ENCODE measurements at places on chromosomes 7 and 10.

GRCh38 chr7:43697690-43698089, 31.6 kb downstream of the COA1 start:
- DNase-seq = no peak

GRCh38 chr10:77879710-77880109, 46.8 kb downstream of the DLG5 start:
- DNase-seq = no peak

DNA sequence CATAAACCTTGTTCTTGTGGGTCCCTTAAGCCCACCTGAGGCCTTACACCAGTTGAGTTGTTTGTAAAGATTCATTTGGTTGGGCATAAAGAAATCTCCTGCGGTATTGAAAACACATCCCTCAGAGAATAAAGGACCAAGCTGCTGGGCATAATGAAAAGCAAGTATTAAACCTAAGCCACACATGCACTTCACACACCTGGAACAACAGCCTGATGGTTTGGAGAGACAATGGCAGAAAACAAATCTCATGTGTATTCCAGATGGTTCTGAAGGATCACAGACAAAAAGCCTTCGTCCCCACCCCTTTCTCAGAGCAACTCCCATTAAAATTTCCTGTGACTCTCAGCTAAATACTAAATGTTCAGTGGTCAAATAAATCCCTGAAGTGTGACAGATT, 44.2 kb downstream of the FEZF1 start:
- peak; percentile 33 for DNase-seq

- no peak for DNase-seq
Measured at GRCh38 chr10:69549959-69550358, 23.3 kb downstream of the NEUROG3 start.

DNA sequence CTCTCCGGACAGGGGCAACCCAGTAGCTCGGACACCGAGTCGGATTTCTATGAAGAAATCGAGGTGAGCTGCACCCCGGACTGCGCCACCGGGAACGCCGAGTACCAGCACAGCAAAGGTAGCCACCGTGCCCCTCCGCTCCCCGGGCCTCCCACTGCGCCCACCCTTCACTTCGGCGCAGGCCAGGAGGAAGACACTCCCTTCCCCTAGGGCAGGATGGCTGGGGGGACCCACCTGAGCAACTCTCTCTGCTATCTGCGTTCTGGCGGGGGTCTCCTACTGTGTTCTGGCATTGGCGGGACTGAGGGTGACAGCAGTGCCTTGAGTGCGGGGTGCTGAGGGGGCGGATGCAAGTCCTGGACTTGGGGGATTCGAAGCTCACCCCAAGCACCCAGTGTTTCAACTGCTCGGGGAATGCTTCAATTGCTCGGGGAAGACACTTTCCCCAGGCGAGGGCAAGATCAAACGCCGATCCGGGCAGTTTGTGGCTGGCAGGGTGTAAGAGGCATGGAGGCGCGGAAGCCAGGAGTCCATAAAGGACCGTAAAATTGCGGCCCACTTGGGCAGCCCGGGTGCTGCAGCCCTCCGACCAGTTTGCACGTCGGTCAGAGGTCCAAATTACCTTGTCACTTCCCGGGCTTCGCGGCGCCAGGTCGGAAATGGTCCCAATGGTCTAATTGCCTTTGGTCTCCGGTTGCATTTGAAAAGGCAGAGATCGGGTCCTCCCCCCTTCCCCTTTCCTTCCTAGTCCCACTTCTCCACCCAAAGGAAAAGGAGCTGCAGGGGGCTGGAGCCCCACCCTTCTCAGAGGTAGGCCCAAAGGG, 950 bp downstream of the EVX1 start:
- DNase-seq = no peak

GRCh38 chr10:92891885-92892690, 43.8 kb downstream of the EXOC6 start:
- DNase-seq = peak; percentile 43

DNA sequence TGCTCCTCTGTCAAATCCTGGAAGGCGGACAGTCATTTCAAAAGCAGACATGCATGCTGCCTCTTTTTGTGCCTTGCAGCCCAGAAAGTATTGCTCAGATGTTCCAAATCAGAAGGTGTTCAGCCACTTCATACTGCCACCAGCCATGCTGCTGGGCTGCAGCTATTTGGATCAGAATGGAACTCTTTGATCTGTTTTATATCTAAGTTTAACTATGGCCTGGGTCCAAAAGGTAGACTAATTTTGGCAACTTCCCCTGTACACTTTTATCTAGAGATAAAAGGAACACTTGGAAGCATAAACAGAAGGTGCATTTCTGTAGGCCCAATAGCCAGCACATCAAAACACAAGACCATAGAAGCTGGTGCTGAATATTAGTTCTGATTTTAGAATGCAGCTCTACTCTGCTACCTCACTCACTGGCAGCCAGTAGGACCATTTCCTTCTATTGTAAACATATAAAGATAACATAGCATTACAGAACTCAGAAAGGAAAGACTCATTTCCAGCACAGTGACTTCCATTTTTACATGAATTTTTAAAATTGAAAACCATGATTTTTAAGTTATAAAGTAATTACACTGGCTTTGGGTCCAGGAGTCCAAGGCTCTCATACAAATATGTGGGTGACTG, 143.1 kb upstream of the CAV2 start:
- no peak for DNase-seq

- peak; percentile 71 for DNase-seq
Measured at GRCh38 chr7:105876964-105877601, 684 bp upstream of the ATXN7L1 start.

DNA sequence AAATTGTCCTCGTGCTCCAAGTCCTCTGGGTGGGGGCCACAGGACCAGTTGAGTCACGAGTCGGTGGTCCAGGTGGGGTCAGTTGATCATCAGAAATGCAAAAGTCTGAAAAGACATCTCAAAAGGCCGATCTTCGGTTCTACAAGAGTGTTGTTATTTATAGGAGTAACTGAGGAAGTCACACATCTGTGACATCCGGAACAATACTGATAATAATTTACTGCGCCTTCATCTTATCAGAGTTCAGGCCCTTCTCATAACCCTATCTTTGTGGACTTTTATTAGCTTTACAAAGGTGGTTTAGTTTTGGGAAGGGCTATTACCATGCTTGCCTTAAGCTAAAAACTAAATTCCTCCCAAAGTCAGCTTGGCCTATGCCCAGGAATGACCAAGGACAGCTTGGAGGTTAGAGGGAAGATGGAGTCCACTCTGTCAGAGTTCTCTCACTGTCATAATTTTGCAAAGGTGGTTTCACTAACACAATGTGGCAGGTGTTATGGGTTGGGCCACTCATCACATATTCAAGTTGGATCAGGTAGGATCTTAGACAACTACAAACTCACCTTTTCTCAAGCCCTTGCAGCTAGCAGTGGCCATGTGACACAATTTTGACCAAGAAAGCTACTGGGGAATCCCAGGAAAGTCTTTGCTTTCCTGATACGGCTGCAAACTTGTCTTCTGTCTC, 54.7 kb upstream of the CHST3 start:
- DNase-seq = no peak

GRCh38 chr10:99506416-99506815, 26.3 kb upstream of the NKX2-3 start:
- DNase-seq = no peak

DNA sequence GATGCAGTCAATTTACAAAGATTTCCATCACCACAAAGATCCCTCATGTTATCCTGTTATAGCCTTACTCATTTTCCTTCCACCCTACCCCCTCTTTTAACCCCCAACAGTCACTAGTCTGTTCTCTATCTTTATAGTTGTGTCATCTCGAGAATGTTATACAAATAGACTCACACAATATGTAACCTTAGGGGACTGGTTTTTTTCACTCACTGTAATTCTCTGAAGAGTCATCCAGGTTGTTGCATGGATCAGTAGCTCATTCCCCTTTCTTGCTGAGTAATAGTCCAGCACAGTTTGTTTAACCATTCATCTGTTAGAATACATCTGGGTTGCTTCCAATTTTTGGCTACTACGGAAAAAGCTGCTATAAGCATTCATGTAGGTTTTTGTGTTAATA, 121.1 kb upstream of the PDE1C start:
- no peak for DNase-seq

DNA sequence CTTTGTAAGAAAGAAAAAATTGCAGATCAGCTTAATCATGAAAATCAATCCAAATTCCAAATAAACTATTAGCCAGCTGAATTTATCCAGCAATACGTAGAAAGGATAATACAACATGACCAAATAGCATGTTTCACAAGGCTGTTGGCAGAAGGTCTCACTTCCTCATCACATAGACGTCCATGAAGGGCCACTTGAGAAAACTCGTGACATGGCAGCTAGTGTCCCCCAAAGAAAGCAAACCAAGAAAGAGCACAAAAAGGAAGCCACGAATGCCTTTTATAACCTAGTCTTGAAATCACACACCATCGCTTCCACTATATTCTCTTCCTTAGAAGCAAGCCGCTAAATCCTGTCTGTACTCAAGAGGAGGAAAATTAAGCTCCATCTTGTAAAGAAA, 105.6 kb upstream of the NRBF2 start:
- no peak for DNase-seq

DNA sequence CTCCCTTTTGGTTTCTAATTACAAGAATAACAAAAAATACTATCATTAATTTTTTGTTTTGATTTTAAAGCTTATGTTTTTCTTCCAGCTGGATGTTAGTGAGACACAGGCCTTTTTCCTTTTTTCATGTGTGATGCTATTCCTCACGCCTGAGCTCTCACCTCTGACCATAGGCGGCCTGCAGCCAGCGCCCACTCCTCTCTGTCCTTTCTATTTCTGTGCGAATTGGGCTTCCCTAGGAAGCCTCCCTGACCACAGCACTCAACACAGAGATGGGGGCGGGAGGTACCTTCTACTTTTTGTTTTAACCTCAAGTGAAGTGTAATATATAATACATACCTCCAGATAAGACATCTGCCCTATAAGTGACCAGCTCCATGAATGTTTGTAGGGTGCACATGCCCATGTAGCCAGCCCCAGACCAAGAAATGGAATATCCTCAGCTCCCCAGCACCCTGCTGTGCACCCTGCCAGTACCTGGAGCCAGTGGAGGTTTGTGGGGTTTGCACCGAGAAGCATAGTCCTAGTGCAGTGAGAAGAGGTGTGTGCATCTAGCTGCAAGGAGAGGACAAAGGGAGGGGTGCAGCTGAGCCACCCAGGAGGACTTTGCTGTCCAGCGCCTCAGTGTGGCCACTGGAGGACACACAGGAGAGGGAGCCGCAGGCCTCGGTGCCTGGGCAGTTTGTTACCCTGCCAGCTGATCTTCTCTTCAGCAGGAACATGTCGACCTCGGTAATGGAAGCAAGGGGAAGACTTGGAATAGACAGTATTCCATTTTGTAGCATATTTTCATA, 38.5 kb downstream of the BNIP3 start:
- DNase-seq = no peak

GRCh38 chr7:109939207-109939606, 1151.7 kb upstream of the LRRN3 start:
- no peak for DNase-seq

DNA sequence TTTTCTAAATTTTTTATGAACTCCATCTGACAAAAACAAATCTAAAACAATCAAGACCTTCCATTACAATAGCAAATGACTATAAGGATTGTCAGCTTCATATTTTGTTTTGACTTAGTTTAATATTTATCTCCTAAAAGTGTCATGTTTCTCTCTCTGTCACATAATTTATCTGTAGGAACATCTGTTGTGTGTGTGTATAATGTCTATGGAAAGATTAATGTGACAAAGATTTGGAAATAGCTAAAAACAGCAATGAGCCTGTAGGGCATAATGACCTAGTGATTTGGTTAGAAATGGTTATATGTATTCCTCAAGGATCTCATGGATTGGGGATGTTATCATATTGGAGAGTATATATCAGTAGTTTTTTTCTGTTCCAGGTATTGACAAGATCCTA, 69.6 kb upstream of the MDFIC start:
- DNase-seq = no peak

- no peak for DNase-seq
Measured at GRCh38 chr7:88095-88926, 104.1 kb upstream of the FAM20C start.

DNA sequence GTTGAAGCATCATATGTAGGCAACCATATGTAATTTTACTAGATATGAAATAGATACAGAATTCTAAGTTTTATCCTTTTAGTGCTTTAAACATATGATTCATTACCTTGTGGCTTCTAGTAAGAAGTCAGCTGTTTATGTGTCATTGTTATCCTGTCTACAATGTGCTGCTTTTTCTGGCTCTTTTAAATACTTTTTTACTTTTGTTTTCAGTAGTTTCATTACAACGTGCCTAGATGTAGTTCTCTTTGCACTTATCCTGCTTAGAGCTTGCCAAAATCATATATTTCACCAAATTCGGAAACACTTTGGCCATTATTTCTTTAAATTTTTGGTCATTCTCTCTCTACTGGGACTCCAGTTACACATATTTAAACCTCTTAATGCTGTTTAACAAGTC, 26.4 kb downstream of the YAE1 start:
- DNase-seq = no peak

DNA sequence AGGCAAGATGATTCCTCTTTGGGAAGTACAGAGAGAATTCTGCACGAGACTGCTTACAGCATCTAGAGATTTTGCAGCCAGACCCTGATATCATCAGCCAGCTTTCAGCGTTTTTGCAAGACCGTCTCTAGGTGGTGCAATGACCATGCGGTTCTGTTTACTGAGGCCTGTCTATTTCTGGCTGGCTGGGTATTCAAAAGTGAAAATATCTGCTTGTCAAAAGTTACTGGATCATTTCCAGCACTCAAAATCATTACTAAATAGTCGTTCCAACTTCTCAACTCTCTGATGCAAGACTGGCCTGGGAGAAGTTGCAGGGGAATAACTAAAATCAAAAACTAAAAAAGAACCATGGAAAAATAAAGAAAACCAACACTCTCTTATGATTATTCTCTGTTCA, 240.1 kb downstream of the ELMO1 start:
- DNase-seq = peak; percentile 70

GRCh38 chr7:26321435-26321834, 29.8 kb downstream of the SNX10 start:
- DNase-seq = no peak

GRCh38 chr7:136956671-136957070, 88.2 kb downstream of the CHRM2 start:
- DNase-seq = no peak

DNA sequence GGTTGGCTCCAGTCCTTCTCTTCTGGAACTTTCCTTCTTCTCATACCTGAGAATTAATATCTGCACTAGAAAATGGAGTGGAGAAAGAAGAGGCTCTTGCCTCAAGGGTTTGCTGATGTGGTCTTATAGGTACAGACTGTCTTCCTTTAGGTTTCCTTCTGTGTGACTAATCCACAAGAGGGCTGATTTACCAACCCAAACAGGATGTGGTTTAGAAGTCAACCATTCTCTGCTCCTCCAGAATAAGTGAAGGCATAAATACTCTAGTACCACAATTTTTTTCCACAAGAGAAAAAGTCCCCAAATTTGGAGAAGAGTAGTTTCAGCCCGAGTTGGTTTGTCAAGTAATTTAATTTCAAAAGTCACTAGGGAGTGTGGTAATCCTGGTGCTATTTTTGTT, 85.8 kb downstream of the NRP1 start:
- no peak for DNase-seq

Measured in NCI-H2081 (cell line).